ENCODE measurements at places on chromosomes 7 and 10.

- no peak for DNase-seq
Observed at GRCh38 chr7:148334959-148335577, 255.5 kb upstream of the C7orf33 start.

- no peak for DNase-seq
Observed at GRCh38 chr7:101245147-101245668, 327 bp upstream of the FIS1 start.

DNA sequence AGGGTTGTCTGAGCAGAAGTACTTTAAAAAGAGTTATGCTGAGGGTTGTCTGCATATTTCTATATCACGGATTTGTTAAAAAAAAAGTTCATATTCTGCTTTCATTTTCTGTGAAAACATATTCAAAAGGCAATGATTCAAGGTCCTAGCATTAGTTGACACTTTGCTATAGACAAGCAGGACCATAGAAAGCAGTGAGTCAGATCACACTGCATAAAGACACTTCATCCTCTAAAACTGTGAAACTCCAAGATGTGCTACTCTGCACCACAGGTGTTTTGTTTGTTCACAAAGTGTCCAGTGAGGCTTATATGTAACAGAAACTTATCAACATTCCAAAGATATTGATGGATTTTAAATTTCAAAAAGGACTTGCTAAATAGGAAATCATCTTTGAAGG, 47.0 kb downstream of the SPAM1 start:
- DNase-seq, result no peak

GRCh38 chr10:123997486-123998196, 95.8 kb downstream of the CHST15 start:
- no peak for DNase-seq

- no peak for DNase-seq
Observed at GRCh38 chr7:81183326-81183725, 264.5 kb upstream of the SEMA3C start.

- no peak for DNase-seq
Observed at GRCh38 chr7:127935847-127936376, 95.3 kb downstream of the LRRC4 start.

DNA sequence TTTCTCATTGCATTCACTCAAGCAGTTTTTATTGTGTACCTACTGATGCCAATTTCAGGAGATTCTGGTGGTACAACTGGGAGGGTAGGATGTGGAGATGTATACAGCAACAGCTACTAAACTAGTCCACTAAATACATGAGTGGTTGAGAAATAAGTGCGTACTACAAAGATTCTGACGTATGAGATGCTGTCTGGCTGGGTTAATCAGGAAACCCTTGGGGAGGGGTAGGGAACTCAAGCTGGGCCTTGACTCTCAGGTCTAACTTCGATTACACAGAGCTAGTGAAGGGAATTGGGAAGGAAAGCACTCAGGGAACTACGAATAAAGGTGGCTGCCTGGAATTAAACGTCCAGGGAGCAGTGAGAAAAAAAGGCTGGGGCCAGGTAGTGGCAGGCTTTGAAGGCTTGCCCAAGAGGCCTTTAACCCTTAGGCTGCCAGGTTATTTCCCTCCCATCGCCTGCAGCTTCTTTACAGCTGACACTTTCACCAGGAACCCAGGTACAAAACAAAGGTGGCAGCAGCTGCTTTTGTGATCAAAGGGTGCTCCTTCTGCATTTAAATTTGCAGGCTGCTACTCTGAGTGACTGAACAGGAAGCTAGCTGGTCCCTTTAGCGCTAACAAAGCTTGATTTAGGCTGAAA, 3.2 kb downstream of the MMS19 start:
- no peak for DNase-seq

DNA sequence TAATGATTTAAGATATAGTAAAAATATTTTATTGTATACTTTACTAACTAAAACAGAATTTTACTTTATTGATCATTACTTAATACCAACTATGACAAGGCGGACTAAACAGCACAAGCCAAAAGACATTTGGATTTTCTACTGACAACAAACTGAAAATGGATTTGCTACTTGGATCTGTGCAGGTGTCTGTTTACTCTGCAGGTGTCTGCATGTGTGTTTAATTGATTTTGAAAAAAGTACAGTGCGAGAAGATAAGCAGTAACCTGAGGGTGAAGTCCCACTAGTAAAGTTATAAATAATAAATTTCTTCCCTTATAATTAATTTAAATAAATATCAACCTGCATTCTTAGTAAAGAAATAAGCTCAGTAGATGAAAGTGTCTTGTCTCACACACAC, 696.8 kb upstream of the MBL2 start:
- DNase-seq, result no peak

DNA sequence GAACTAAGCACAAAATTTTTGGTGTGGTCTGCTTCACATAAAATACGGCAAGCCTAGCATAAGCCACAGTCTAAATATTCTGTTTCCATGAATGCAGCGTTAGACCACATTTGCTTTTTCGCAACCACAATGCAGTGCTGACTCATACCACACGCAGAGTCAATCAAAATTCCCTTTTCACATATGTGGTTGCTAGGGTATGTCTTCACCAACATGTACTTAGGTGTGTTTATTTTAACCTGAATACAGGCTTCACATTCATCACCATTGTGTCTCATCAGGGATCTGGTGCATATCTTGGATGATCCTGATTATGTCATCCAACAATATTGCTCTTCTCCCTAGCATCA, 90.8 kb downstream of the CHN2 start:
- peak; percentile 74 for DNase-seq

GRCh38 chr7:153006452-153006851, 246.9 kb downstream of the ACTR3B start:
- DNase-seq, result no peak

GRCh38 chr7:2526659-2527504, 7.3 kb downstream of the LFNG start:
- no peak for DNase-seq

Measured in T-helper 2 cell treated with Interferon-gamma antibody and Interleukin-4, amounts not matched to agents 5 μg/mL and 100 μg/mL, for 36 hours (primary cell).